HTR-8/SVneo (cell line): ENCODE measurements at places on chromosomes 2 and 18.
A peak's percentile ranks its signal among the peaks of the same experiment; 100 is the strongest.

DNA sequence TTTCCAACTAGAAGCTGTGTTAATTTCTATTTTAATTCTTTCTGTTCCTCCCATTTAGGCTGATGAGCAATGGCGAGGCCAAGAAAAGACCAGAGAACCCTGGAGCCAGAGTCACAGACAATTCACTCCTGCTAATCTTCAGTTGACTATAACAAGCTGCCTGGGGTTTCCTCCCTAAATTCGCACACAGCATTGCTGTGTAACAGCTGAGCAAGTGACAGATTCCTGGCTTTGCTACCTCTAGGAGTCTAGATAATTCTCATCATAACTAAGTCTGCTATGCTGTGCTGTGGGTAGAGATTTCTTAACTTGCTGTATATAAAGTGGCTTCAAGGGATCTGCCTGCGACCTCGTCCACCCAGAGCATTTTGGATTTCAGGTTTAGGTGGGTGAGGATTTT, 131.3 kb upstream of the REV1 start:
- no peak for DNase-seq

DNA sequence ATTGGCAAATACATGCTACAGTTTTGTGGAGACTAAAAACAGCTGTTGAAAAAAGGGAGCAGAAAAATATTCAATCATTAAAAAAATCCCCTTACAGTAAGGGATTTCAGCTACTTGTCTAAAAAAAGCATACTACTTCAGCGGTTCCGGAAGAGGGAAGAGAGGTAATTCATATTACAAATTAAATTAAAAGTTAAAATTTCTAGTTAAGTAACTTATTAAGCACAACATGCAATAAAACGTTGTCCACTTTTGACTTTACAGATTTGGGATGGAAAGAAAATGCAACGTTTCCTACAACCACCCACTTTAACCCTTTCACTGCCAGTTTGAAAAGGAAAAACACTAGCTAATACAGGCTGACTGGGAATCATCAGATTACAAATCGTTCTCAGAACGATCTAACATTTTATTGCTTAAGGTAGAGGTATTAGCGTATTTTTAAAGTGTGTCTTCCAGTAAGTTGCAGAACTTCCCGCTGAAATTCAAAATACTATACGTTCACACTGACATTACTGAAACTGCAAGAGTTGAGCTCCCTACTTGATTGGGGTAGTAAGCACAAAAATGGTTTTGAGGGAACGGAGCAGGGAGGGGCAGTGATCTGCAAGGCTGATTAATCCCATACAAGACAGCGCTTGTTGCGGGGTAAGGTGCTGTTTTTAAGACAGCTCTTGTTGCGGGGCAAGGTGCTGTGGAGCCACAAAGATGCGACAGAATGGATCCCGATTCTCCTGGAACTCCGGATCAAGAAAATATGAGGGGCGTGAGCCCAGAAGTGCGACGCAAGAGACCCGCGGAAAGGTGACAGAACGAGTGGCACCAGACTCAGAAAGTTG, 743 bp downstream of the HADHA start:
- no peak for DNase-seq

GRCh38 chr2:139790807-139791752, 1010.9 kb upstream of the NXPH2 start:
- DNase-seq, result peak; percentile 3

- no peak for DNase-seq
These were observed 129.3 kb downstream of the LNPK start for GRCh38 chr2:175872721-175873120.

DNA sequence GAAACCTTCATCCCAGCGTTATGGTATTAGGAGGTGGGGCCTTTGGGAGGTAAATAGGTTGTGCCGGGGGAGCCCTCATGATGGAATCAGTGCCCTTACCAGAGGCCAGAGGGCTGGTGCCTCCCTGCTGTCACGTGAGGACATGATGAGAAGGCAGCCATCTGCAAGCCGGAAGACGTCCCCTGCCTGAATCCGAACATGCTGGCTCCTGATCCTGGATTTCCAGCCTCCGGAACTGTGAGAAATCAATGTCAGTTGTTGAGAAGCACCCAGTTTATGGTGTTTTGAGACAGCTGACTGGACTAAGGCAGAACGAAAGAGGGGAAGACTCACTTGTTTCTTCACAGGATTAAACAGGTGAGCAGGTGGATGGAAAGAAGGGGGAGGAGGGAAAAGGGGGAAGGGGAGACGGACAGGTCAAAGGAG, 13.0 kb upstream of the KLF11 start:
- no peak for DNase-seq

- no peak for DNase-seq
These were observed 105.3 kb upstream of the TTN start for GRCh38 chr2:178912416-178913048.

DNA sequence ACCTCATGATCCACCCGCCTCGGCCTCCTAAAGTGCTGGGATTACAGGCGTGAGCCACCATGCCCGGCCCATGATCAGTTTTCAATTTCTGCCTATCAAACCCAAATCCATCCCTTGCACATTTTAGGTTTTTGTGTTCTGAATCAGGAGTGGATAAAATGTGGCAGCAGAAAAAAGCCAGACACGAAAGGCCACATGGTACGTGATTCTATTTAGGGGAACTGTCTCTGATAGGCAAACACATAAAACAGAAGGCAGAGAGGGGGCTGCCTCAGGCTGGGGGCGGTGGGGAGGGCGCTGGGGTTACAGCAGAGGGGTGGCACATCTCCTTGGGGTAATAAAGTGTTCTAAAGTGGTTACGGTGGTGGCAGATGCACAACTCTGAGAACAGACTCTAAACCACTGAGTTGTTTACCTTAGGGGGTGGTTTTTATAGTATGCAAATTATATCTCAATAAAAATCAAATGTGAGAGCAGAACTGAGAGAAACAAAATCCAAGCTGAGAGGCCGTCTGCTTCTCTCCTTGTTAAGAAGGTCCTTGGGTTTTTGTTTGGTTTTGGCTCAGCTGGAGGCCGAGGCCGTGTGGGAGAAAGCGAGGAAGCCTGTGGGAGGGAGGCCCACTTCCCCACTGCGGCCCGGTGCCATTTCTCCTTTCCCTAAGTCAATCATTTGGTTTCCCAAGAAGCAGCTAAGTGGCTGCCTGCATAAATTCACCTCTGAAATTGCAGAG, 78.0 kb downstream of the SOWAHC start:
- no peak for DNase-seq

DNA sequence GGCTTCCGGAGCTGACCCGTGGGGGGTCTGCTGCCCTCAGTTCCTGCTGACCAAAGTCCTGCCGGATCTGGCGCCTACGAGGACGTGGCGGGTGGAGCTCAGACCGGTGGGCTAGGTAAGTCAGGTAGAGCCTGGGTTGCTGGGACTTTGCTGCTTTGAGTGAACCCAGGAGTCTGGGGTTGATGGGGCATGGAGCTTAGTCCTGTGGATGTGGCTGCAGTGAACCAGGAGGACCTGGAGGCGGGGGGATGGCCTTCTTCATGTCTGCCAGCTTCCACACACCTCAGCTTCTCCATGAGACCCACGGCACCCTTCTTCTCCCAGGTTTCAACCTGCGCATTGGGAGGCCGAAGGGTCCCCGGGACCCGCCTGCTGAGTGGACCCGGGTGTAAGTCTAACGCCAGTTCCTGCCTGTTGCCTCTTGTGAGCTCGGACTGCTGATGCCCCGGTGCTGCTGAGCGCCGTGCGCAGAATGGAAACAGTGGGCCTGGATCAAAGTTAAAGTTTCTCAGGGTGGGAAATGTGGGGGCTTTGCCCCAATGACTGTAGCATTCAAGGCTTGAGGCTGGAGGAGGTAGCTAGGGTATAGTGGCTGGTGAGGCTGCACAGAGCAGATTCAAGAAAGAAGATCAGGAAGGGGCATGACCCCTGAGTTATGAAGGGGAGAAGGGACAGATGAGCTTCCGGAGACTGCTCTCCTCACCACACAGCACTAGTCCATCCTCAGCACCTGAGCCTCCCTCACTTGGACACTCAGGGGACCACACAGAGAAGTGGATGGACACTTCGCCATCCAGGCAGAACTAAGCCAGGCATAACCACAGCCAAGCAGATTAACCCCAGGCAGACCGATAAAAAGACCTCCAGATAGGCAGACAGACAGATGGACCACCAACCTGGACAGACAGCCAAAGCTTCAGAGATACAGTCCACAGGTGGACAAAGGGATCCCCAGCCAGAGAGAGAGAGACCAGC, 17.3 kb downstream of the PTPN18 start:
- DNase-seq, result no peak
